ENCODE measurements at places on chromosomes 2 and 18. TPM values are rescaled to one million over a fixed set of nuclear protein-coding genes. Genes with fewer than 3 reads are reported as not detected.

- H3K4me1 ChIP-seq, result peaks cover 25% of the 10 kb centered on the region
- no peaks in the 10 kb centered on the region for H3K36me3 ChIP-seq
- H3K27ac ChIP-seq, result peak overlapping the region; percentile 66
- H3K27me3 ChIP-seq, result no peaks in the 10 kb centered on the region
- no peak overlapping the region for H3K4me3 ChIP-seq
Observed at GRCh38 chr2:234427081-234428061, 69.5 kb downstream of the ARL4C start.

GRCh38 chr2:172195836-172196376, 93.2 kb upstream of the DLX2 start:
- no peaks in the 10 kb centered on the region for H3K36me3 ChIP-seq
- H3K27ac ChIP-seq, result no peak overlapping the region

C1QL2 gene
- total RNA-seq, result not detected

- no peak overlapping the region for H3K27ac ChIP-seq
- no peaks in the 10 kb centered on the region for H3K27me3 ChIP-seq
- no peak overlapping the region for H3K4me3 ChIP-seq
- no peaks in the 10 kb centered on the region for H3K4me1 ChIP-seq
Observed at GRCh38 chr18:23967321-23968089, 47.0 kb upstream of the TTC39C start.

DNA sequence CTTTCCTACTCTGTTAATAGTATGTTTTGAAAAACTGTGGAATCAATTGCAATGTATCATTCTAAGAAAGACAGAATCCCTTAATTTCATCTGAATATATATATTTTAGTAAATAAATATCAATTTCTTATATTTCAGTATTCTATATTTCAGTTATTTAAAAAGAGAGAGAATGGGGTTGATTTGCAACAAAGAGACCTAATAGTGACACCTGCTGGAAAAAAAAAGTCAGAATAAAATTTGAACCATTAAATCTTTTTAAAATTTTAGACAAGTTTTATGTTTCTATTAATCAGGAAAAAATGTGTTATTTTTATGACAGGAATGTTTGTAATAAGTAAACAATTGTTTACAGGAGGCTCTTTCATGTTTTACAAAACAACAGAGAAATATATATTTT, 20.7 kb upstream of the CCNT2 start:
- H3K4me3 ChIP-seq, result no peak overlapping the region
- DNase-seq, result no peak
- no peaks in the 10 kb centered on the region for H3K36me3 ChIP-seq
- no peaks in the 10 kb centered on the region for H3K4me1 ChIP-seq

- no peak for DNase-seq
- H3K27me3 ChIP-seq, result no peaks in the 10 kb centered on the region
- H3K36me3 ChIP-seq, result no peaks in the 10 kb centered on the region
Observed at GRCh38 chr2:186591506-186591890, 1.6 kb downstream of the ITGAV start.

- H3K27me3 ChIP-seq, result no peaks in the 10 kb centered on the region
- no peak overlapping the region for H3K27ac ChIP-seq
- no peak for DNase-seq
- no peak overlapping the region for H3K4me3 ChIP-seq
Observed at GRCh38 chr2:144323946-144324345, 196.0 kb downstream of the ZEB2 start.

CCDC68 gene
- total RNA-seq, result 19.7 TPM

All from tibial nerve (tissue), 4 donors.